ENCODE measurements at places on chromosomes 7 and 10.

GRCh38 chr10:42973870-42974692 lies 102.8 kb upstream of the RET start:
- DNase-seq: no peak

DNA sequence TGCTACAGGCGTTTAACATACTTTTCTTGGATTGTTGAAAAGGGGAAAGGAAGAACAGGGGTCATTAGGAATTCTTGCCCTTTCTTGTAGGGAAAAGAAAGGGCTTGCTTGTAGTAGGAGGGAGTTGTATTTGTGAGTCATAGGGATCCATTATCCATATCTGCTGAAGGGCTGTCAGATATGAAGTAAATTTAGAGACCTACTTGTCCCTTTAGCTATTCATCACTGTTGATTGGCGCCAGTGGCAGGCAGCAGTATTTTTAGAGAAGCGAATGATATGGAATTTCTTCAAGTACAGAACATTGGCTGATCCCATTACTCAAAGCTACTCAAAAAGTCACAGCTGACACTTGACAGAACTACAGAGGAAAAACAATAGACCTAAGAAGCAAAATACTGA lies 97.7 kb downstream of the CELF2 start:
- no peak for DNase-seq

- no peak for DNase-seq
These were observed 76.4 kb upstream of the RSU1 start for GRCh38 chr10:16893664-16894063.

DNA sequence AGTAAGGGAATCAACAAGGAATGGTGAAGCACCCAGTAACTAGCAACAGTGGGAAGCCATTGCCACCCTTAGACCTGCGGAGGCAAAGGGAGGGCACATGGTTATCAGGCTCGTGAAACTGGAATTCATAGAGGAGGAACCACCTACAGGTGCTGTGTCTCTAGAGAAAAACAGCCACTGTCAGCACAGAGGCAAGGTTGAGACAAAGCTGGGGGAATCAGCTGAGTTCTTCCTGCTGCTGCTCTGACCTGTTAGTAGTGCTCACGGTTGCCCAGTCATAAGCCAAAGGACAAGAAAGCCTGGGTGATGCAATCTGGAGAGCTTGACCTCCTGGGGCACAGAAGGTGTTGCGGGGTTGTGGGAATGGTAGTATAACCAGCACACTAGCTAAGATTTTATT lies 110.1 kb downstream of the TPST1 start:
- DNase-seq: no peak

DNA sequence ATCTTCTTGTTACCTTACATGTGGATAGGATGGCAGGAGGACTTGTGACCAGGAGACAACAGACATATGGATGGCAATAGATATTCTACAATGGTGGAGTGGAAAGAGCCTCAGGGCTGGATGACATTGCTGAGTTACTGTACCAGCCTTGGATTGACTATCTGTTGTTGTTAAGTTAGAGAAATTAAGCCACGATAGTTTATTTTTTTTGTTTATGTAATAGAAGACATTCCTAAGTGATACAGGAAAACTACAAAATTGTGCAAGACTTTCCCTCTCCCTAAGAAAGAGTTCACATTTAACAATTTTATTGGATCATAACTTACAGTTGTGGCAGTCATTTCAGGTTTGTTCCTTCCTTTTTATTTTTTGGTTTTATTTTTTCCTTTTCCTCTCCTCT lies 230.7 kb upstream of the CACNA2D1 start:
- DNase-seq: no peak

DNA sequence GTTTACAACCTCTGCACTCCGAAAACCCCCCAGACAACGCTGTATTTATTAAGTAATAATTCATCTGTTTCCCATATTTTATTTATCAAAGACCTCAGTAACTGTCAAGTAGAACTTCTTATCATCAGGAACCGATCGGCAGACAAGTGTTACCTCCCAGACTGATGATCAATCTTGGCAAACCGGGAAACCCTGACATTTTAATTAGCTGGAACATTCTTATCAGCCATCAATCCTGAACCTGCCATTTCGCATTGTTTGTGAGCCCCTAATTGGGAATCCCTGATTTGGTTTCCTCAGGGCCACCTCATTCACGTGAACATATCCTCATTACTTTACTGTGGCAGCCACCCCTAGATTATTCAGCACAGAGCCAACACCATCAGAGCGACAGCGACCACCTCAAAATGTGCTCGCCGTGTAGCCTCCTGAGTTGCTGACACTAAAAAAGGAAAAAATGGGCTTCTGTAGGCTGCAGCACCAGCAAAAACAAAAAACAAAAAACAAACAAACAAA lies 93.6 kb upstream of the SDK1 start:
- DNase-seq: no peak

- no peak for DNase-seq
These were observed 6.4 kb downstream of the AGMO start for GRCh38 chr7:15555381-15555859.

DNA sequence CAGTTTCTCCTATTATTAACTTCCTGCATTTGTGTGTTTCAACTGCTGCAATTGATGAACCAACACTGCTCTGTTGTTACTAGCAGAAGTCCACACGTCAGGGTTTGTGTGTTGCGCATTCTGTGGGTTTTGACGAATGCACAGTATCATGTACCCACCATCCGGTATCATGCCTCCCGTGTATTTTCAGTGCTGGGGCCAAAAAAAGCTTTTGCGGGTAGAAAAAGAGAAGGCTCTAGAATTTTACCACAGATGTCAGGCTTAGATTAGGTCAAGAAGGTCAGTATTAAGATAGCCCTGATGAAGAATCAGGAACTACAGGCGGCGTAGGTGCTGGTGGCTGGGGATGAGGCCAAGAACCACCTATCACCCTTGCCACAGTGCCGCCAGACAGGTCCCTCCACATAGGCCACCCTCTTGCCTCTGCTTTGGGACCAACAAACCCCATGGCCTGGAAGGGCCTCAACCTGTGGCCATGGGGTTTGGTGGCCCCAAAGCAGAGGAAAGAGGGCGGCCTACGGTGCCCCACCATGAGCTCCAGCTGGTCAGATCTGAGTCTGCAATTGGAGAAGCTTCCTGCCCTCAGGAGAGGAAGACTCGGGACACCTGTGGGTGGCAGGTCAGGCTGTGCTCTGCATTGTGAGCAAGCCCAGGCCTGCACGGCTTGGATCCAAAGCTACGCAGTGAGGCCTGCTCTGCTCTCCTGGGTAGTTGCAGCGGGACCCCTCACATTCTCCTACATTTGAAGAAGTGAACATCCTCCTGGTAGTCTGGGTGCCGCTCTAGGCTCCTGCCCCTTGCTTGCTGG lies 71.9 kb downstream of the MKI67 start:
- no peak for DNase-seq

Data from stimulated activated CD4-positive, alpha-beta T cell treated with anti-CD3 and anti-CD28 coated beads, Interleukin-1b, Interleukin-23, amount 100 ng/mL, for 4 hours (primary cell).